ENCODE measurements at places on chromosomes 7 and 10. TPM values are rescaled to one million over a fixed set of nuclear protein-coding genes. Genes with fewer than 3 reads are reported as not detected.

DNA sequence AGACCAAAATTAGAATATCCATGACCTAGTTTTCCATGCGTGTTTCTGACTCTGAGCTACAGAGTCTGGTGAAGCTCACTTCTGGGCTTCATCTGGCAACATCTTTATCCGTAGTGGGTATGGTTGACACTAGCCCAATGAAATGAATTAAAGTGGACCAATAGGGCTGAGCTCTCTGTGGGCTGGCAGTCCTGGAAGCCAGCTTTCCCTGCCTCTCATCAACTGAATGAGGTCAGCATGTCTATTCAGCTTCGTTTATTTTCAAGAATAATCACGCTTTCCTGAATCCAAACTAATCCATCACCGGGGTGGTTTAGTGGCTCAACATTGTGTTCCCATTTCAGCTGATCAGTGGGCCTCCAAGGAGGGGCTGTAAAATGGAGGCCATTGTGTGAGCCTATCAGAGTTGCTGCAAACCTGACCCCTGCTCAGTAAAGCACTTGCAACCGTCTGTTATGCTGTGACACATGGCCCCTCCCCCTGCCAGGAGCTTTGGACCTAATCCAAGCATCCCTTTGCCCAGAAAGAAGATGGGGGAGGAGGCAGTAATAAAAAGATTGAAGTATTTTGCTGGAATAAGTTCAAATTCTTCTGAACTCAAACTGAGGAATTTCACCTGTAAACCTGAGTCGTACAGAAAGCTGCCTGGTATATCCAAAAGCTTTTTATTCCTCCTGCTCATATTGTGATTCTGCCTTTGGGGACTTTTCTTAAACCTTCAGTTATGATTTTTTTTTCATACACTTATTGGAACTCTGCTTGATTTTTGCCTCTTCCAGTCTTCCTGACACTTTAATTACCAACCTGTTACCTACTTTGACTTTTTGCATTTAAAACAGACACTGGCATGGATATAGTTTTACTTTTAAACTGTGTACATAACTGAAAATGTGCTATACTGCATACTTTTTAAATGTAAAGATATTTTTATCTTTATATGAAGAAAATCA, 35.5 kb downstream of the CAV1 start:
- no peak for DNase-seq

- DNase-seq, result no peak
Measured at GRCh38 chr10:7277867-7278266, 133.0 kb downstream of the SFMBT2 start.

GRCh38 chr10:69728335-69728870, 73.3 kb upstream of the COL13A1 start:
- no peak for DNase-seq

DNA sequence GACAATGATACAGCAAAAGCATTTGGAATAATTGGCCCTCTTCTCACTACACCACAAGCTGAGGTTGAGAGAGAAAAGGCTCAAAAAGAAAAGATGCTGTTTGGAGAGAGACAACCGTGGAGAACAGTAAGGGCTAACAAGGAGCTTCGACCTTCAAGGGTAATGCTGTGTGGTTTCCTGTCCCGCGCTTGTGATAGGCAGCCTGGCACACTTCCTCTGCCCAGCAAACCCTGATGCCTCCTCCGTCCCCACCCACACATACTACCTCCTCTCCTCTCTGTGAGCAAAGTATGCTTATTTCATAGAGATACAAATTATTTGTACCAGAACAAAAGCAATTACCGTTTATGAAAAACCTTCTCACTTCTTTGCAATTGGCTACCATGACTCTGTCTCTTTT, 755.4 kb downstream of the KCNMA1 start:
- no peak for DNase-seq

- DNase-seq, result peak; percentile 76
Measured at GRCh38 chr10:124092860-124093773, at the start of gene CHST15. TSS of gene CHST15 (minus strand) at chr10:124093598. CDS start at chr10:124046212, 47,386 bp downstream.

GRCh38 chr10:5014936-5015335, 11.3 kb upstream of the AKR1C2 start:
- DNase-seq, result no peak

DNA sequence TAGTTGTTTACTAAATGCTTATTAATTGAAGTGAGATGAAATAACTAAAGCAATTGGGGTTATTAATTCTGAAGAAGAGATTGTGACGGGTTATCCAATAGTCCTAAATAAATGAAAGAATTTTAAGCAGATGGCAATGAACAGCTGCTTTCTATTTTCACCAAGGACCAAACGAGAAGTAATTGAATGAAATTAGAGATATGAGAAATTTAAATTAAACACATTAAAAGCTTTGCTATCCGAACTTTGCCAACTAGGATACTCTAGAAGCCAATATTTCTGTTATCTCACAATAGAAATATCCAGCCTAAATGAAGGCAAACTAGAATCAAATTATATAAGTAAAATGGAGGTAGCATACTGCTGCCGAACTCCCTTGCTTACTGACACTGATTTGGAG, 103.2 kb downstream of the GPR37 start:
- DNase-seq, result no peak

DNA sequence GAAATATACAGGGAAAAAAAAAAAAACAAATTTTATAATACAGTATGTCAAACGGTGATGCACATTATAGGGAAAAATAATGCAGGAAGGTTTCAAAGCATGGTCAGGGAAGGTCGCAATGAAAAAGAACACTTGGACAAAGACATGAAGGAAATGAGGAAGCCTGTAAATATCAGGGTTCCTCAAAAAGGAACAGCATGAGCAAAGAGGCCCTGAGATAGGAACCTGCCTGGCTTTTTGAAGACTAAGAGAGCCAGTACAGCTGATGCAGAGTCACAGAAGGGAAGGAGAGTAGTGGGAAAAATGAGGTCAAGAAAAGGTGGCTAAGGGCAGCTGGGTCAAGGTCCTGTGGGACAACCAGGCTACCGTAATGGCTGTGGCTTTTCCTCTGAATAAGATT, 1.9 kb downstream of the VPS41 start:
- DNase-seq, result no peak

DNA sequence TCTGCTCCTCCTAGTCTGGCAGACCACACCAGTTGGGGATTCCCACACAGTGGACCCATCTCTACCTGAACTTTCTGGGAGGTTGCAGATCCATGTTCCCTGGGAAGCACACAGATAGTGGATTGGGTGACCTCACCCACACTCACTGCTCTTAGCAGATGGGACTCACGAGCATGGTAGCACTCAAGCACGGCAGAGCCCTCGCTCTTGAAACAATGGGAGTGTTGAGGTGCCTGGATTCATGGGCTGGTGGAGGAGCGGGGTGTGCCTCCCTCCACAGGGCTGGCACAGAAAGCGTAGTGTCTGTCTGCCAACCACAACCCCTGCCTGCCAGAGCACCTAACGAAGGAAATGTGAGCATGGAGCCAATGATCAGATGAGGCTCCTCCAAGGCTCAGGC, 568.0 kb downstream of the POM121L12 start:
- no peak for DNase-seq

- no peak for DNase-seq
Measured at GRCh38 chr10:50577681-50578350, 45.9 kb downstream of the SGMS1 start.

DNA sequence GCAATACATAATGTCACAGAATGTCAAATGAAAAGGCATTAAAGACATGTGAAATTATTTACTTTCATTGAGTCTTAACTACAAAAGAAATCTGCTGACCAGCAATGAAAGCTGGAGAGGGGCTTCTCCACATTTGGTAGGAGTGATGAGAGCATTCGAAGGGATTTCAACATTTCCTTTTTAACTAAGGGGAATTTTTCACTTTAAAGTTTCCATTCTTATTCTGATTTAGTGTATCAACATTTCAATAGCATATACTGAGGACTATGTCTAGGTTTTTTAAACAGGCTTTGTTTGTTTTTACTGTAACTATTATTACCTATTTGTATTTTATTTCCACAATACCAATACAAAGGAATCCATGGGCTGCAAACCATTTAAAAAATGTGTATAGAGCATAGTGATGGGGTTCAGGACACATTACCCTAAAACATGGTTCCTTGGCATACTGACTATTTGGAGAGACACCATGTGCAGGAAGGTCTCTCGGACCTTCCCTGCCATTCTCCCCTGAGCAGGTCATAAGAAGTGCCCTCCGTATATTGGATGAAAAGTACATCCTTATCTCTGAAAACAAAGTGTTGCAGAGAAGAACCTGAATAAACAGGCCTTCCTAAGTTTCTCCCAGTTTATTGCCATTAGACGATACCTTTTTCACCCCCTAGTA, 278.7 kb downstream of the DOCK4 start:
- DNase-seq, result no peak

- DNase-seq, result no peak
Measured at GRCh38 chr7:151186640-151187408, at the start of gene ASB10. TSS of gene ASB10 (minus strand) at chr7:151187250. CDS start at chr7:151187130, 120 bp downstream.

DNA sequence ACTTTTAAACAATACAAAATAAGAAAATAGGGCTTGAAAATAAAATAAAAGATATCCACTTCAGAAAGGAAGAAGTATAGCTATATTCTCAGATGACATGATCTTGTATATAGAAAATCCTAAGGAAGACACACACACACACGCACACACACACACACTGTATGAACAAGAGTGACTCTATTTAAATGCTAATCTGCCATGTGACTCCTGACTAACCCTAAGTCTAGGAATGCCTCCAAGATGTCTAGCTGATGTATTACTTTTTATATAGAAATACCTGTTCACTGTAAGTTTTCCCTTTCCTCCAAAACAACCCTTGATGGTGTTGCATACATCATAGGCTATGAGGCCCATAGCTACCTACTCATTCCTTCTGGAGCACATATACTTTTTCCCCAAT, 173.1 kb upstream of the LRRTM3 start:
- no peak for DNase-seq

DNA sequence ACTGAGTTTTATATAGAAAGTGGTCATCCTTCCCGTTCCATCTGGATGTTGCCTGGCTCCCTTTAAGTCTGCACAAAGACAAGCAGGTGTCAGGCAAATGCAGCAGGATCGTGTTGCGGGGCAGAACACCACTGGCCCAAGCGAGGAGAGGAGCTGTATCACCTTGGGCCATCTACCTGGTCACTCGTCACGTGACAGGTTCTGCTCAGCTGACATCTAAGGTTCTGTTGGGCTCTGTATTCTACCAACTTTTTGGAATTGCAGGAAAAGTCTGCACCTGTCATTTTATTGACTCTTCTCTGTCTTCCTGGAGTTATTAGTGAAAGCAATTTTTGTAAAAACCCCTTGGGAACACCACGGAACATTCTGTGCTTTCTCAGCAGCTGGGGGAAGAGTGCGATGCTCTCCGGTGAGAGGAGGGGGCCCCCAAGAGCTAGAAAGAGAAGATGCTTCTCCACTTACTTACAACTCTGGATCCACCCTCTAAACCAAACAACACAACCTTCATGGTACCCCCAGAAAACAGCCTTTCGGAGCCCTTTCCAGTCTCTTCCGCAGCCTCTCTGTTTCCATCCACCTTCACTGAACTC, 83.4 kb upstream of the NMT2 start:
- DNase-seq, result no peak

GRCh38 chr10:20743942-20744341, 153.2 kb downstream of the NEBL start:
- no peak for DNase-seq

Gene FGF8
- 0.62 TPM for total RNA-seq

Gene PRF1
- total RNA-seq, result 7.6 TPM

Gene HSPA12A
- 139 TPM for total RNA-seq

Gene ENTPD1
- total RNA-seq, result 28.7 TPM

Gene VWDE
- total RNA-seq, result 2.8 TPM

Gene LIPK
- total RNA-seq, result not detected
